Cardiac muscle cell (in vitro differentiated cells and primary cell): ENCODE measurements at places on chromosomes 2 and 18. TPM values are rescaled to one million over a fixed set of nuclear protein-coding genes. Genes with fewer than 3 reads are reported as not detected.

The NDUFB3 gene
- total RNA-seq: 111 and 157 TPM in 2 replicates

The ASXL2 gene
- total RNA-seq: 14.7 and 16.6 TPM in 2 replicates

The ST3GAL5 gene
- 8.1 and 12.5 TPM in 2 replicates for total RNA-seq

The KATNAL2 gene
- 4.8 and 19.6 TPM in 2 replicates for total RNA-seq

The HOXD8 gene
- not detected in 2 replicates for total RNA-seq

The TLX2 gene
- 0.06 TPM in 1 of 2 replicates, not detected in the other for total RNA-seq

The CCDC178 gene
- 0.49 TPM in 1 of 2 replicates, not detected in the other for total RNA-seq

The CENPA gene
- total RNA-seq: 1.9 and 18.6 TPM in 2 replicates

The CNTNAP5 gene
- total RNA-seq: 0.03 TPM in 1 of 2 replicates, not detected in the other

The DPP10 gene
- total RNA-seq: 1.4 and 1.7 TPM in 2 replicates
